ENCODE measurements at places on chromosomes 6 and 20. TPM values are rescaled to one million over a fixed set of nuclear protein-coding genes. Genes with fewer than 3 reads are reported as not detected.
A peak's percentile ranks its signal among the peaks of the same experiment; 100 is the strongest.

DNA sequence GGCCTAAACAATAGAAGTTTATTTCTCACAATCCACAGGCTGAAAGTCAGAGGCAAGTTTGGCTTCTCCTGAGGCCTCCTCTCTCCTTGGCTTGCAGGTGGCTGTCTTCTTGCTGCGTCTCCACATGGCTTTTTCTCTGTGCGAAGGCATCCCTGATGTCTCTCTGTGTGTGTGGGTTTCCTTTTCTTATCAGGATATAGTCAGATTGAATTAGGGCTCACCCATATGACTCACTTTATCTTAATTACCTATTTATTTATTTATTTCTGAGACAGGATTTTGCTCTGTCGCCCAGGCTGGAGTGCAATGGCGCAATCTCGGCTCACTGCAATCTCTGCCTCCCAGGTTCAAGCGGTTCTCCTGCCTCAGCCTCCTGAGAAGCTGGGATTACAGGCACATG lies 30.7 kb downstream of the LINC00237 start:
- no peak for DNase-seq

- peak; percentile 41 for DNase-seq
Measured at GRCh38 chr20:29079769-29080690, 2177.4 kb upstream of the DEFB115 start.

DNA sequence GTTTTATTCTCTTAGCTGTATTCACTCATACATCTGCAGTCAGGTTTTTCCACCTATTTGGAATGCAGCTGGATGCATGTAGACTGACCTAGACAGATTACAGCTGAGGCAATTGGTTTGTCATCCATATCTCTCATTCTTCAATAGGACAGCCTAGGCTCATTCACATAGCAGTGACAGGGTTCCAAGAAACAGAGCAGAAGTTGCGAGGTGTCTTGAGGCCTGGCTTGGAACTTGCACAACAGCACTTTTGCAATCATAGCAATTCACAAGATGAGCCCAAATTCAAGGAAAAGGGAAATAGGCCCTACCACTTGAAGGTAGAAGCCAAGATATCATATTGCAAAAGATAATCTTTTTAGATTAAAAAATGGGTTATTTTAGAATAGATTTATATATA lies 508.9 kb upstream of the JAG1 start:
- no peak for DNase-seq

GRCh38 chr20:38247166-38247509 lies 13.4 kb downstream of the KIAA1755 start:
- DNase-seq: no peak

DNA sequence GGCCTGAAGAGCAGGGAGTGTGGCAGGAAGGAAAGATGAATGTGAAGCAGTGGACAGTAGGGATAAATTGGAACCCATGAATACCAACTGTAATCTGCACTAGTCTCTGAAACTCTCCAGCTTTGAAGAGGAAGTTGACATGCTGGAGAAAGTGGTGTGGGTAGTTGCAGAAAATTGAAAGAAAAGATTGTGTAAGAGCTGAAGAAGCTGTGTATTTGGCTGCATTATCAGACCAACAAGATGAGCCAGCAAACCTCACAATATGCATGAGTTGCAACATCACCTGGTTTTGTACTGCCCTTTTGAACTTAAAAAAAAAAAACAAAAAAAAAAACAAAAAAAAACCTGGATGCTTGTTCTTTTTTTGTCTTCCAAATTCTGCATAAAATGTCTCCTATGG lies 921.9 kb upstream of the EYS start:
- no peak for DNase-seq

DNA sequence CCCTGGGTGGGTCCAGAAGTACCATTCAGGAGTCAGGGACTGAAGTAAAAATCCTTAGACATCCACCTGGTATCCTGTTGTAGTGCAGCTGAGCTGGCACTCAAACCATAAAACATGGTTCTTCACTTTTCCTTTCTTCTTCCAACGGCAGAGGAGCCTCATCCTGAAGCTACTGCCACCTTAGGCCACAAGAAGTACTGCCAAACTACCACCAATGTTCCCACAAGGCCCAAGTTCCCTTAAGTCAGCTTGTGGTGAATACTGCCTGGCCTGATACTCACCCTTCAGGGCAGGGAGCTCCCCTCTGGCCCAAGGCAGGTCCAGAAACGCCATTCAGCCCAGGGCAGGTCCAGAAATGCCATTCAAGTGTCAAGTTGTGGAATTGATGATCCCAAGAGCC lies 1053.4 kb upstream of the CITED2 start:
- DNase-seq: no peak

GRCh38 chr20:53162251-53162835 lies 190.2 kb downstream of the TSHZ2 start:
- DNase-seq: no peak

GRCh38 chr6:149864578-149865535 lies 698 bp upstream of the LRP11 start:
- peak; percentile 55 for DNase-seq

- no peak for DNase-seq
Measured at GRCh38 chr6:32604434-32604877, 14.8 kb upstream of the HLA-DRB1 start.

- peak; percentile 29 for DNase-seq
Measured at GRCh38 chr6:107061125-107062020, 33.4 kb downstream of the MTRES1 start.

DNA sequence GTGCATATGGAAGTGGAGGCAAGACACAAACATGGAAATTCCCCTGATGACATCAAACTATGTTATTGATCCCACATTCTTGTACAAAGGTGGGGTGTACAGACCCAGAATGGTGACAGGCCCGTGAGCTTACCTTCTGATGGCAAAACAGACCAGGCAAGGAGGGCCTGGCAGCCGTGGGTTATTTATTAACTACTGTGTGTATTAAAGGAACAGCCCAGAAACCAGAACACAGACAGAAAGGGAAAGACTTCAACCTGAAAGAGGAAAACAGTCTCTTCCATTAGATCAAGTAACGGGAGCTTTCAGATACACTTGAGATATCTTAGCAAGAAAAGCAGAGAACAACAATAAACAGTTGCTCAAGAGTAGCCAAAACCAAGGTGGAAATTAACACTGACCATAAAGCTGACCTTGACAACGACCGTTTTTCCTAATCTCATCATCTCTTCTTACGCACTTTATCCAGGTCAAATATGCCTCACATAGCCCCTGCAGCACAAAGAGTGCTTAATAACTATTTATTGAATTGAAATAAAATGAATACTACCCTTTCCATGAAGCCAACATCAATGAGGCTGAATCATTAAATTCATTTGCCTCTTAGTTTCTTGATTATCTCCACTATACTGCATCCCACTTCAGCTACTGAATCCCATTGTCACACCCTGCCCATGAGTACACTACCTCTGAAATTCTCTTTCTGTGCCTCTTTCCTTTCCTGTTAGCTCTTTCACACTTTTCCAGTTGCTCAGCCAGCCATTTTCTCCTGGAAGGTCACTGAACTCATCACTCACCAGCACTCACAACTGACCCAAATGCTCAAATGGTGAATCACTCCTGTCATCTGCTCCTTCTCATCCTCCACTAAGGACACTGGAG lies 67.4 kb downstream of the MOXD1 start:
- no peak for DNase-seq

GRCh38 chr6:107419733-107420132 lies 39.6 kb downstream of the PDSS2 start:
- no peak for DNase-seq

GRCh38 chr20:23629017-23629541 lies 8.7 kb downstream of the CST3 start:
- no peak for DNase-seq

DNA sequence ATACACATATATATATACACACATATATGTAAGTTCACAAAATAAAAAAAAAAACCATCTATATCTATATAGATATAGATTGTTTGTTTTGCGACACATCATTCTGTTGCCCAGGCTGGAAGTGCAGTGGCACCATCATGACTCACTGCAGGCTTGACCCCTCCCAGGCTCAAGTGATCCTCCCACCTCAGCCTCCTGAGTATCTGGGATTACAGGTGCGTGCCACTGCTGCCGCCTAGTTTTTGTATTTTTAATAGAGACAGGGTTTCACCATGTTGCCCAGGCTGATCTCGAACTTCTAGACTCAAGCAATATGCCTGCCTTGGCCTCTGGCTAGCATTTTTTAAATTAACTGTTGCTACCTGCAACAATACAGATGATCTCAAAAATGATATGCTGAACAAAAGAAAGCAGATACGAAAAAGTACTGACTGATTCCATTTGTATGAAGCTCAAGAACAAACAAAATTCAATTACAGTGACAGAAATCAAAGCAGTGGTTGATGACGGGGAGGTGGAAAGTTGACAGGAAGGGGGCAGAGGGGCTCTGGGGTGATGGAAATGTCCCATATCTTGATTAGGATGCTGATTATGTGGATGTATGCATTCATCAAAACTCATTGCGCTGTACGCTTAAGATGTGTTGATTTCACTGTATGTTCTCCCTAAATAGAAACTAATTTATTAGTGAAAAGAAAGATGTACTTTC lies 49.6 kb downstream of the ATXN1 start:
- DNase-seq: peak; percentile 45

GRCh38 chr6:150196942-150197745 lies 54.3 kb downstream of the PPP1R14C start:
- no peak for DNase-seq

GRCh38 chr6:98056955-98057354 lies 773.9 kb upstream of the MMS22L start:
- no peak for DNase-seq

DNA sequence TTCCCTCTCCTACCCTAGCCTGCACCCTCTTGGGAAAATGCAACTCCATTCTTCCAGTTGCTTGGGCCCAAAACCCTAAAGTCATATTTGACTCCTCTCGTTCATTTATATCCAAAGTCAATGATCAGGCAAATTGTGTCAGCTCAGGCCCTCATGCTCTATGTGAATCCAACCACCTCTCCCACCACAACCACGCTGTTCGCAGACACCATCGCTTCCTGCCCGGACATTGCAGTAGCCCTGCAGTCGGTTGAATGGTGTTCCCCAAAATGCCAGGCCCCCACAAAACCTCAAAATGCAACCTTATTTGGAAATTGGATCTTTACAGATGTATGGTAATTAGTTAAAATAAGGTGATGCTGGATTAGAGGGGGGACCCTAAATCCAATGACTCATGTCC lies 98.3 kb downstream of the PREX1 start:
- DNase-seq: no peak

DNA sequence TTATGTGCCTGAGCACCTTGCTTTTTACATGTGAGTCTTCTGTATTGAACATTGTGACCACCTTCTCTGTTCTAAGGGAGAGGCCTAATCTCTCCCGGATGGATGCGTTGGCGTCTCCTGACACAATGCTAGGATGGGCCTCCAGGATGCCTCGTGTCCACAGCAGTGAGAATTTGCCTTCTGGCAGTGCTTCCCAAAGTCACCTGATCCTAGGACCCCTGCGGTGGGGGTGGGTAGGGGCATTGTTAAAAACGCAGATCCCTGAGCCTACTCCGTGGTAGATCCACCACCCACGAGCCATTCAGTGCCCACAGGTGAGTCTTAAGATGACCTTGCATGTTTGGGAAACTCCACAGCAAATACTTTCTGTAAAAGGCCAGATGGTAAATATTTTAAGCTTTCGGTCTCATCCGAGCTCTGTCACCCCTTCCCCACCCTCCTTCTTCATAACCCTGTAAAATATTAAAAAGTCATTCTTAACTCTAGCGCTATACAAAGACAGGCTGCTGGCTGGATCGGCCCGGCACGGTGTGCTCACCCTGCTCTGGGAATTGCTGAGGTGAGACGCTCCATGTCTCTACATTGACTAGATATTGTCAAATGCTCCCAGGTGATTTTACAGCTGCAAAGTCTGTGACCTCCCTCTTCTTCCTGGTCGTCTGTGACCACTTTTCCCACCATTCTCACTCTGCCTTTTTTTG lies 106.7 kb upstream of the IYD start:
- no peak for DNase-seq

GRCh38 chr6:33156561-33156960 lies 35.7 kb downstream of the COL11A2 start:
- DNase-seq: no peak

- DNase-seq: no peak
Measured at GRCh38 chr6:5096482-5096881, 11.3 kb downstream of the PPP1R3G start.

DNA sequence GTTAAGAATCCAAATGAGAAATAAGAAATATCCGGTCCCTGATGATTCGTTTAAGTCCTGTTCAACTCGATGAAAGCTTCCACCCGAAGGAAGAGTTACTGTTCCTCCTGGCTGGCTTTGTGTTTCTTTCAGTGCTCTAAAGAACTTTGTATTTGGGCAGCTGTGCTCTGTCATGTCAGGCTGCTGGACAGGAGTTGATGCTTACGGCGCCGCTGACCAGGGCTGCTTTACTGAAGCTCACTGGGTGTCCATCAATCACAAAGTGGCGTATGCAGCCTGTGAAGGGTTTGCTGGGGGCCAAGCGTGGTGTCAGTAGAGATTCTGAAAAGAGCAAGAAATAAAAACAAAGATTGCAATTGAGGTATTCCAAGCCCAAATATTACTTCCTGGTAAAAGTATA lies 21.9 kb downstream of the FAM229B start:
- DNase-seq: no peak

- DNase-seq: no peak
Measured at GRCh38 chr6:8278562-8278961, 156.8 kb downstream of the SLC35B3 start.

DNA sequence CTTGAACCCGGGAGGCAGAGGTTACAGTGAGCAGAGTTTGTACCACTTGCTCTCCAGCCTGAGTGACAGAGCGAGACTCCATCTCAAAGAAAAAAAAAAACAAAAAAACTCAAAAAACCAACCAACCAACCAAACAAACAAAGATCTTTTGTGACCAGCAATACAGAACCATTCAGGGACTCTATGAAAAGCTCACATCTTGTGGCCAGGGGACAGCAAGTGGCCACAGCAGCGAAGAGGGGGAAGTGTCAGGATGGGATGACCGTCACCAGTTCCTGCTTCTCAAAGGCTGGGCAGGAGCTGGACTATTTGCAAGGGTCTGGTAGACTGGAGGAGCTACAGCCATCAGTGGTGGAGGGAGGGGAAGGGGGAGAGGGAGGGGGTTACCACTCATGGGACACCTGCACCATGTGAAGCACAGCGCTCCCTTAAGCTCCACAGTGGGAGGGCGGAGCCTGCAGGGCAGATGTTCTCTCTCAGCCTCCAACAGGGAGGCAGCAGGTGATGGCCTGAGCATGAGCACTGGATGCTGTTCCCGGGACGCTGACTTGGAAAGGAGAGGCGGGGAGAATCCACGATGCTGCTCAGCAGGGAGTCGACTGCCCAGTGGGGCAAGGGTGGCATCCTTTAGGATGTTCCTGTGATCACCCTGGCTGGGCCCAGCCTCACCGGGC lies 19.7 kb upstream of the ULBP3 start:
- DNase-seq: no peak

Gene LHFPL5
- total RNA-seq: not detected

Gene LCA5
- total RNA-seq: not detected

Gene DLK2
- total RNA-seq: not detected

Gene SLC22A1
- 0.16 TPM for total RNA-seq

Gene XKR7
- not detected for total RNA-seq

Gene NKX2-2
- total RNA-seq: not detected

Gene HAO1
- not detected for total RNA-seq

Gene MYT1
- not detected for total RNA-seq

Gene SLC25A27
- total RNA-seq: not detected

Gene SEMG1
- total RNA-seq: not detected

Gene TMC2
- not detected for total RNA-seq

Measured in activated CD8-positive, alpha-beta T cell treated with anti-CD3 and anti-CD28 coated beads, Interleukin-2, amount 10 ng/mL, durations not matched to agents 7 days and 5 days (primary cell).